HEK293T (cell line): ENCODE measurements at places on chromosomes 2 and 18.

DNA sequence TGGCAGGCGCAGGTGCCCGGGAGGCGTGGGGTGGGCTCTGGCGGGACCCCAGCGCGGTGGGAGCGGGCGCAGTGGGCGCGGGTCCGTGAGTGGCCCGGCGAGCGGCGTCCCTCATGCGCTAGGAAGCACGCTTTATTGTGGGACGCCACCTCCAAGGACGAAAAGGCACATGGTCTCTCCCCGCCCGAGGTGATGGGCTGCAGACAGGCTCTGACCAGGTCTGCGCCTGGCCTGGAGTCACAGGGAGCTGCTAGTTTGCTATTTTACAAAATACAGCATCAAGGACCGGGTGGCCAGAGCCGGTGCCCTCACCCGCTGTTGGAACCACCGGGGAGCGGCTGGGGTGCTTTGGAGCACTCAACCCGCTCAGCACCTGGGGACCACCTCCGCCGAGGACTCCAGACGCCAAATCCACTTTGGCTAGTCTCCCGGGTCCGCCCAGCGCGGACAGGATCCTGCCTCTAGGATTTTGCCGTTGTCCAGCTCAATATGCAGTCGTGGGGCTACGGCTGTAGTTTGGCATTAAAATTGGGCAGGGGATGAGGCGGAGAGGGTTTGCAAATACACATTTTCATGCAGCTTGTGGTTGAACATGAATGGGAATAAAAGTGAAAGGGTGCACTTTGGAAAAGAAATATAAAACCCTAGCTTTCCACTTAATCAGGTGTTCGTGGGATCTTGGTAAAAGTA, 65.4 kb downstream of the LRRFIP1 start:
- DNase-seq: no peak

GRCh38 chr2:55247025-55247424, 14.5 kb downstream of the RPS27A start:
- no peak for DNase-seq

GRCh38 chr2:119264781-119265692, 41.4 kb downstream of the STEAP3 start:
- peak; percentile 75 for DNase-seq

DNA sequence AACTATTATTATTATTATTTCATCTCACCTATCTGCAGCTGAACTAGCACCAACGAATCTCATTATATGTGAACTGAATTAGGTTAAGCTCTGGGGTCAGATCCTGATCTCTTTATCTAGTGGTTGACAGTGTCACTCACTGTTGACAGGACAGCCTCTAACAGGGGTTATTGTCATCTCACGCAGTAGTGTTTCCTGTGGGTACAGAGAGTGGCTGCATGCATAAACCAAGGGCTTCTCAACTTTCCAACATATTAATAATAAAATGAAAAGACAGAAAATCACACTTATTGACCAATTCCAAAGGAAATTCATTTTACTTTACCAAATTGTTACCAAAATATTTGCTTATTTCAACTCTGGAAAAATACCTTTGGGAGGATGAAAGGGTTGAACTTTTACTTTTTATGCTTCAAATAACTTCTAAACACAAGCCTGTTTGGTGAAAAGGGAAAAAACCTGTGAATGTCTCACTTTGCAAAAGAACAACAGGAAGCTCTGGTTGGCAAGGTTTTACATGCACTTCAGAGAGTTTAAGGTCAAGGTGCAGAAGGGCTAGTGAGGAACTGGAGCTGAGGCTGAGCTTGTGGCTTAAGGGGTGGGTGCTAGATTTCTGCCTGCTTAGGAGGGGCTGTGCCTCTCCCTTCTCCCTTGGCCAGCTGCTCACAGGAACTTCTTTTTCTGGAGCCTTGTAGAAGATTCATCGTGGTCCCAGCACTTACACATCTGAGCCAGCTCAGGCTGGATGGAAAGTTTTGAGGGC, 72.6 kb downstream of the CTAGE1 start:
- no peak for DNase-seq

GRCh38 chr18:6069539-6069938, 174.2 kb upstream of the TMEM200C start:
- DNase-seq: no peak

GRCh38 chr18:10121786-10122515, 208.1 kb downstream of the VAPA start:
- DNase-seq: peak; percentile 45

- peak; percentile 38 for DNase-seq
Measured at GRCh38 chr2:74632209-74632938, 15.8 kb downstream of the M1AP start.

DNA sequence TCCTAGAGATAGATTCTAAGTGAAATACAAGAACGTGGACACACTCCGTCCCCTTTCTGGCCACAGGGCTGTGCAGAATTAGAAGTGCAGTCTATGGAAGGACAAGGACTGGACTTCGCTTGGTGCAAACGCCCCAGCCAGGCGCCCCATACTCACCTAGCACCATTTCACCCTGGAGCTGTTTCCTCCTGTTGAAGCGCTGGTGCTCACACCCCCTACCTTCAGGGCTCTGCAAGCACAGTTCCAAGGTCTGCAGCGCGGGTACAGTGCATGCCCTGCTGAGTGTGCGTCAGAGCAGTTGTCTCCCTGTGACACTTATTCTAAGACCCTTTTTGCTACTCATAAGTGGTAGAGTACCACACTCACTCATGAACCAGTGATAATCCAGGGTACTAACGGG, 3.0 kb downstream of the HPCAL1 start:
- DNase-seq: peak; percentile 39

DNA sequence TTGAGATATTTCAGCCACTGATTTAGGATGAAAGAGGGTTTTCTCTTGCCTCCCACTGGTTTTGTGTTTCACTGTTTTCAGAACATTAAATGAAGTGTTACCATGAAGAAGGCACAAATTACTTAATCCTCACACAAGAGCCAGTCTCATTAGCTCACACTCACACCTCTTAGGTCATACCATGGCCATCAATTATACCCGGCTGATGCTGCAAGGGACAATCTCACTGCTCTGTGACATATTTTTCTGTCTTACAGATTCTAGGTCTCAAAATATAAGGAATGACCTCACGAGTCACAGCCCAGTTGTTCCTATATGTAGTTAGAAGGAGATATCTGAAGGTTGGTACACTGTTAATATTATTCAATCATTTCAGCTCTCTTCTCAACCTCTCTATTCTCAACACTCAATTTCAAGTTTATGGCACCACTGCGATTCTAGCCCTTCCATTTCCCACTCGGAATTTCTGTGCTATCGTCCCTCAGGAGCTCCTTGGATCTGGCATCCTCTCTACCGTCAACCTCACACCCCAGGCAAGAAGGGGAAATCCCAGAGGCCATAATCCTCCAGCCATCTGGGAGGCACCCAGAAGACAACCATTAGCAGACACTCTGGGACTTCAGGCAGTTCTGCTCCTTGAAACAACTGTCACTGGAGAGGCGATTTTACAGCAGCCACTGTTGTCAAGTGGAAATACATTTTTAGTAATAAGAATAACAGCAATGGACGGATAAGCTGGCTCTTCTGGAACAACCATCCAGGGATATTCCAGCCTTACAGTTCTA, 101.9 kb downstream of the MREG start:
- DNase-seq: no peak

- no peak for DNase-seq
Measured at GRCh38 chr18:71336576-71337210, 1047.8 kb downstream of the SOCS6 start.

DNA sequence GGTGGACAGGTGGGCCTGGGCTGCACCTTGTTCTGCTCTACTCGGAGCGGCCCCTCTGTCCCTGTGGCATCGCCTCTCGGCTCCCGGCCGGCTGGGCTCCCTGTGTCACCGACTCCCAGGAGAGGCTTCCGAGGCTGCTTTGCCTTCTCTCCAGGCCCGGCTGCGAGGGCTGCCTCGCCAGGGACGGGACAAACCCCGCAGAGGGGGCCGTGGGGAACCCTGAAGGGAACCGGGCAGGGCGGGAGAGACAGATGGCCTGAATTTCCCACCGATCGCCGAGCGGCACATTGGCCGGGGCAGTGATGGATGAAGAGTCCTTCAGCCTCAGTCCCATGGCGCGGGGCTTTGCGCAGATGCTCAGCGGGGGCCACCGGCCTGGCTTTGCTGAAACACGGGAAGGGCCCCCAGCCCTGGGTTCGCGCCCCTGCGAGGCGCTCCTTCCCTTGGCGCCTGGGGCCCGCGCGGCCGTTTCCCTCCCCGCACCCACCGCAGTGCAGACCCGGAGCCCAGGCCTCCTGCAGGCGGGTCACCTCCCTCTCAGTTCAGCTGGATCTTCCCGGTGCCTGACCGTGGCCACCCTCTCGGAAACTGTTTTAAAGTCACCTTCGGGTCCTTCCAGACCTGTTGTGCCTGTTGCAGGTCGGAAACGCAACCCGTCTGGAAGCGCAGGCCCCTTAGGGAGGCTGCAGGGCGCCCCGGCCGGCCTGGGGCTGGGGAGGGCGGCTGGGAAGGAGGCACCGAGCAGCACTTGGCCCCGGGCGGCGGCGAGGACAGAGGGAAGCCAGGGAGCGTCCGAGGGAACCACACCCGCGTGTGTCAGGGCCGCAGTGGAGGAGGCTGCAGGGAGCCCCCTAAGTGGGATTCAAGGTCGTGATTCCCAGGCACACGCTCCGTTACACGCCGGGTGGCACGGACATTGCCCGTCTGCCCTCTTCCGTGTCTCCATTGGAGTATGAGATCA, 341.9 kb upstream of the SALL3 start:
- DNase-seq: no peak

DNA sequence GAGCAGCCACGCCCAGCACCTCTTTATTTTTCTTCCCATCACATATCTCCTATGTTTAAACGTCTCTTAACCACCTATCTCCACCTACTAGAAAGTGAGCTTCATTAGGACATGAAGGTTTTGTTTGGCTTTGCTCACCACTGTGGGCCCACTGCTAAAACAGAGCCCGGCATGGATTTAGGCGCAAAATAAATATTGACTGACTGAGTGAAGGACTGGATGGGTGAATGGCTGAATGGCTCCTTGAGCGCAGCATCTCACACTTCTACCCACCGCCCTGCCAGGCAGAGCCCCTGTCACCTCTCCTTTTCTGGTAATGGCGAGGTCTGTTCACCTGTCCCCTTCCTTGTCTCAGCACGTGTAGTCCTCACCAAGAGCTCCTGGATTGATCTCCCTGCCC, 10.1 kb downstream of the CAPG start:
- no peak for DNase-seq

- DNase-seq: no peak
Measured at GRCh38 chr18:35506024-35506712, 8.4 kb upstream of the INO80C start.

DNA sequence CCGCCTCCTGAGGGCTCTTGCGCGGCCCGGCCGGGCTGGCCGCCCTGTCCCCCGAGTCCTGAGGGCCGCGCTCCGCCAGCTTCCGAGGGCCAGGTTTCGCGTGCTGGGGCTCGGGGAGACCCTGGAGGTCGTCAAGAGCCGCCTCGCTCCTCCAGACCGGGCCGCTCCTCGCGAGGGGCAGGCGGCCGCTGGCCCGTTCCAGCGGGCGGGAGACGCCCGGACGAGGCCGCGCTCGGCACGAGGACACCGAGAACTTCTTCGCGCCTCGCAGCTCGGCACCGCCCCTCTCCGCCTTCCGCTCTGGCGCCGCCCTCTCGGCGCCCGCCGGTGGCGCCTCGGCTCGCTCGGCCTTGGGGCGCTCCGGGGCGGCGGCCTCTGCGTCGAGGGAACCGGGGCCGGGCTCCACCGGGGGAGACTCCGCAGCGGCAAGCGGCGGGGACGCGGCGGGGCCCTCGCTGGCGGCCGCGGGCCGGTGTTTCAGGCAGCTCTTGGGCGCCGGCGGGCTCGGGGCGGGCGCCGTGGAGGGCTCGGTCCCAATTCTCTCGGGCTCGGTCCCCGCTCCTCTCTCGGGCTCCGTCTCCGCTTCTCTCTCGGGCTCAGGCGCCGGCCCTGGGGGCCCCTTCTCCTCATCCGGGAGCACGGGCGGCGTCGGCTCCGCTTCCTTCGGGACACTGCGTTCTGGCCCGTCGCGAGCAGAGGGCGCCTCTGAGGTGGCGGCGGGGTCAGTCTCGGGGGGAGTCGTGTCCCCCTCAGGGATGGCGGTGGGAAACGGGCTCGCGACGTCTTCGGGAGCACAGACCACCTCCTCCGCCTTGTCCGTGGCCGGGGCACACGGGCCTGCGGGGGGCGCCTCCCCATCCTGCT, 91.6 kb upstream of the MGAT4A start:
- no peak for DNase-seq
